Mesendoderm (in vitro differentiated cells): ENCODE measurements at places on chromosomes 16 and 17.

- DNase-seq, result no peak
- no peaks in the 10 kb centered on the region for H3K4me1 ChIP-seq
- no peak overlapping the region for H3K4me3 ChIP-seq
Measured at GRCh38 chr16:88423448-88423850, 29.6 kb upstream of the ZFPM1 start.

DNA sequence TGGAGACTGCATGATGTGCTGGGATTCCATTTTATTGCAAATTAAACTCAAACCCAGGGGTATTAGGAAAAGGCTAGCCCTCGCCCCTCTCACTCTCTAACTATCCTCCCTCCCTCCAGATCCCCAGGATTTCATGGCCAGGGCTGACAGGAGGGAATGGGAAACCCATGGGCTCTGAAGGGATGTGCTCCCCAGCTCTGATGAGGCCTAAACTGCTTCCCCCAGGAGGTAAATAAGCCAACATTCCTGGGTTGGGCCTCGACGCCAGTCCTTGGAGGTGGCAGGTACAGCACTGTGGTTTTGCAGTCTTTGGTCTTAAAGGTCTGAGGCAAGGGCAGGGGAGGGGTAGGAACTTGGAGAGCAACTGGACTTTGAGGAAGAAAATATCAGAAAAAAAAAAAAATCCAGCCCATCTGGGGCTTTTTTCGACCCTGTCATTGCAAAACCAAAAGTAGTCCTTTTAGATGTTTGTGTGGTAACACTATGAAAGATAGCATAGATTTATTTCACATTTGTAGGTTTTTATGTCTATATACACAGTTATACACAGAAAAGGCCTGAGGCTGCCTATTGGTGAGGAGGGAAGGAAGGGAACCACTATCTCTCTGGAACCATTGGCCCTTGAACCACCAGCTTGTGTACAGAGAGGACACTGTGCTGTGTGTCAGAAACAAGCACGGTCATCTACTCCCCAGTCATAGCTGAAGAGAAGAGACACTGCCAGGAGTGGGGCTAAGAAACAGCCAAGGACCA, 12.0 kb downstream of the C17orf113 start:
- H3K4me1 ChIP-seq, result no peaks in the 10 kb centered on the region
- no peak overlapping the region for H3K4me3 ChIP-seq
- no peak overlapping the region for H3K27ac ChIP-seq
- no peak for DNase-seq

GRCh38 chr17:37110746-37111145, 162.0 kb downstream of the AATF start:
- peaks cover 3% of the 10 kb centered on the region for H3K36me3 ChIP-seq
- no peak overlapping the region for H3K27ac ChIP-seq
- no peaks in the 10 kb centered on the region for H3K27me3 ChIP-seq

GRCh38 chr16:28859326-28859725, 4.3 kb upstream of the SH2B1 start:
- H3K36me3 ChIP-seq, result no peaks in the 10 kb centered on the region
- no peak overlapping the region for H3K4me3 ChIP-seq
- no peak for DNase-seq
- H3K27ac ChIP-seq, result no peak overlapping the region
- H3K4me1 ChIP-seq, result no peaks in the 10 kb centered on the region
- no peaks in the 10 kb centered on the region for H3K27me3 ChIP-seq

DNA sequence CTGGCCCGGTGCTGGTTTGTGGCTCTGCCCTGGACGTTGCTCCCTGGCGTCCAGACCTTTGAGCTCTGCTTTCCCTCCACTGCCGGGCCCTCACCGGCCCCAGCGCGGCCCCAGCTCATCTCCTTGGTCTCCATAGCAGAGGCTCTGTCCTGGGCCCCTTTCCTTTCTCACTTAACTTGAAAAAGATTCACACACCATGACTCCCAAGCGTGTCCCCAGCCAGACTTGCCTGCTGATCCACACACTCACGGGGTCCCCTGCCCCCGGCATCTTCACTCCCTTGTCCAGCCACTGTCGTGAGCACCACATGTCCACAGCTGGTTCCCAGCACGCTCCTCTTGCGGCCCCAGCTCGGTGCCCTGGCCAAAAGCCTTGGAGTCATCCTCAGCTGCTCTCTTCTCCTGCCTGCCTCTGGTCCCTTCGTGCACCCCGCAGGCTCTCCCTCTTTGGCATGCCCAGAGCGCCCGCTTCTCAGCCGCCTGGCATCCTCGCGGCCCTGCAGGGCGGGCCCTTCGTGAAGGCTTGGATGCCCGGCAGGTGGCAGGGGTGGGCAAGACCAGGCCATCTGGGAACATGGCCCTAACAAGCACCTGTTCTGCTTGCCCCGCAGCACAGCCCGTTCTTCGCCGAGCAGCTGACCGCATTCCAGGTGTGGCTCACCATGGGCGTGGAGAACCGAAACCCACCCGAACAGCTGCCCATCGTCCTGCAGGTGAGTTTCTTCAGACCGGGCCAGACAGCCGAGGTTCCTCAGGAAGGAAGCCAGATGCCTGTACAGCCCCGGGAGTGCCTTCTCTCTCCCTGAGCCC, 145.6 kb upstream of the CHMP6 start:
- H3K36me3 ChIP-seq, result peaks cover 2% of the 10 kb centered on the region
- DNase-seq, result no peak
- H3K27me3 ChIP-seq, result no peaks in the 10 kb centered on the region
- H3K4me3 ChIP-seq, result no peak overlapping the region
- H3K4me1 ChIP-seq, result no peaks in the 10 kb centered on the region

DNA sequence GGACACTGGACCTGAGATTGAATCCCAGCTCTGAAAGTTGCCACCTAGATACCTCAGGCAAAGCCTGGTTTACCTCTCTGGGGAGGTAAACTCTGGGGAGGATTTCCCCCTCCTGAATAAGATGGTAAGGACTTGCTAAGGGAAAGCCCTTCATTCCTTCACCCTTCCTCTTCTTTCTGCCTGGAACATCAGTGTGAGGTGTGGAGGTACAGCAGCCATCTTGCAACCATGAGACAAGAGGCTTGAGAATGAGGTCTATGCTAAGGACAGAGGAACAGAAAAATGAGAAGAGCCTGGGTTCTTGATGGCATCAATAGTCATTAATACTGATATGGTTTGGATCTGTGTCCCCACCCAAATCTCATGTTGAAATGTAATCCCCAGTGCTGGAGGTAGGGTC, 23.7 kb upstream of the ADCY9 start:
- no peak for DNase-seq
- H3K4me3 ChIP-seq, result no peak overlapping the region
- no peaks in the 10 kb centered on the region for H3K36me3 ChIP-seq
- no peaks in the 10 kb centered on the region for H3K4me1 ChIP-seq
- no peaks in the 10 kb centered on the region for H3K27me3 ChIP-seq

GRCh38 chr16:3842994-3843393, 37.5 kb downstream of the CREBBP start:
- H3K4me1 ChIP-seq, result peaks cover 1% of the 10 kb centered on the region
- no peak overlapping the region for H3K27ac ChIP-seq
- no peak for DNase-seq
- H3K4me3 ChIP-seq, result no peak overlapping the region

DNA sequence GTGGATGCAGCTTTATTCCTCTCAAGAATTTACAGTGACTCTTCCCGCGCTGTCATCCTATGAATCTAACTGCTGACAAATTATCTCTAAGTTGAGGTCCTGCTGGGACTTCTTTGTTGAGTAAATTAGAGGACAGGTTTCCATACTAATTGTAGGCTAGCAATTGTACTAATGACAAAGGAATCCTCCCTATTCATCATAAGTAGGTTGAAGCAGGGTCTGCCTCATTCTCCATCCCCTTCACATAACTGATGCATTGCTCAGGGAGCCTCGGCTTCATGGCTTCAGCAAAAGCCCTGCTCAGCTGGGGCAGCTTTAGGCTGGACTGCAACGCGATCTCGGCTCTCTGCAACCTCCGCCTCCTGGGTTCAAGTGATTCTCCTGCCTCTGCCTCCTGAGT, 83.1 kb upstream of the IRX6 start:
- no peak overlapping the region for H3K27ac ChIP-seq
- no peaks in the 10 kb centered on the region for H3K4me1 ChIP-seq
- H3K36me3 ChIP-seq, result no peaks in the 10 kb centered on the region
- H3K27me3 ChIP-seq, result no peaks in the 10 kb centered on the region
- DNase-seq, result peak; percentile 35
- no peak overlapping the region for H3K4me3 ChIP-seq

DNA sequence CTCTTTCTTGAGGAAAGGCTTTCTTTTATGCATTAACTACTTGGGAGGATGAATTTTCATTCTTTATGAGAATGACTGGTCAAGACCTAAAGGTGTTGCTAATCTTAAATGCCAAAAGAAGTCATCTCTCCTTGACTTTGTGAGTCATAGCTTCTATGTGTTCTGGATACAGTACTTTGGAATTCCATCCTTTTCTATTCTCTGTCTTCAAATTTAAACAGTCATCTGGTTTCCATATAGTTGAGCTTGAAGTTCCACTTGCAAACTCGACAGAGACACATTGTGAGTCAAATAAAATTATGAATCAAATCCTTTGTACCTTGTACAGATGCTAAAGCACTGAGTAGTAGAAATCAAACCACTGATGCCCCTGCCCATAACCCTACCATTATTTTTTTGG, 271.9 kb upstream of the PMFBP1 start:
- H3K27ac ChIP-seq, result no peak overlapping the region
- no peak overlapping the region for H3K4me3 ChIP-seq
- H3K27me3 ChIP-seq, result no peaks in the 10 kb centered on the region

DNA sequence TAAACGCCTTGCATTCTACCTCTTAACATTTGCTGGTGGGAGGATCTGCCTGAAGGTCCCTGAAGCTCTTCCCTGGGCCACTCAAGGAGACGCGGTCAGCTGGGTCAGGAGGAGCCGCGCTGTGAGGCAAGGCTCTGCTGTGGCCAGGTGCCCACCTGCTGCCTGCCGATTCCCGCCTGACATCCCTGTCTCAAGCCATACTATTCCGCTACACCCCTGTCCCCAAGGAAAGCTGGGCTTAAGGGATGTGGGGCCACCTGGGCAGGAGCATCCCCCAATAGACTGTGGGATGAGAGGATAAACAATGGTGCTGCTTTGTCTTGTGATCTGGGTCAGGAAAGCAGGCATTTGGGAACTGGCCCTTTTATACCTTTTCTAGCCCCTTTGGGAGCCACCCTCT, 5.1 kb downstream of the TPPP3 start:
- no peak for DNase-seq
- H3K4me3 ChIP-seq, result no peak overlapping the region
- H3K27ac ChIP-seq, result no peak overlapping the region
- no peaks in the 10 kb centered on the region for H3K36me3 ChIP-seq
- H3K4me1 ChIP-seq, result no peaks in the 10 kb centered on the region

- H3K27ac ChIP-seq, result no peak overlapping the region
- no peak for DNase-seq
- no peaks in the 10 kb centered on the region for H3K27me3 ChIP-seq
- H3K36me3 ChIP-seq, result no peaks in the 10 kb centered on the region
Measured at GRCh38 chr16:11473728-11474127, 113.0 kb downstream of the LITAF start.

- no peak overlapping the region for H3K4me3 ChIP-seq
- peak; percentile 71 for DNase-seq
- no peak overlapping the region for H3K27ac ChIP-seq
- H3K36me3 ChIP-seq, result no peaks in the 10 kb centered on the region
Measured at GRCh38 chr17:73646409-73647300, 2.4 kb upstream of the SDK2 start.

- H3K27ac ChIP-seq, result no peak overlapping the region
- no peaks in the 10 kb centered on the region for H3K36me3 ChIP-seq
- no peak overlapping the region for H3K4me3 ChIP-seq
- DNase-seq, result no peak
- no peaks in the 10 kb centered on the region for H3K4me1 ChIP-seq
Measured at GRCh38 chr16:22075043-22075757, 17.1 kb upstream of the VWA3A start.

GRCh38 chr17:67433248-67433924, 56.3 kb downstream of the PITPNC1 start:
- H3K4me3 ChIP-seq, result no peak overlapping the region
- DNase-seq, result peak; percentile 36
- no peaks in the 10 kb centered on the region for H3K4me1 ChIP-seq
- no peaks in the 10 kb centered on the region for H3K36me3 ChIP-seq

DNA sequence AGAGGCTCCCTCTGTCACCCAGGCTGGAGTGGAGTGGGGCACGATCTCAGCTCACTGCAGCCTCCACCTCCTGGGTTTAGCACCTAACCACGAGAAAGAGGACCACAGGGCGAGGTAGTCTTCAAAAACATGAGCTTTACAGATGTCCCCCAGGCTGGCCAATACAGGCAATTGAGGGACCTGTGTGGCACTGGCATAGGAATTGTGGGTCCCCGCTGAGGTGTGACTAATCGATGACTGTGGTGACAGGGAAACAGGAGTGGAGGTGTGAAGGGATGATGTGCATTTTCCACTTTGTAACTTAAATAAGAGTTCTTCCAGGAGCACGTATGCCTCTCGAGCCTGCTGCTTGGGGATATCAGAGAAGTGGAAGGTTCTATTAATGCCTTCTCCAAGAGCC, 12.6 kb upstream of the ARHGAP17 start:
- peaks cover 4% of the 10 kb centered on the region for H3K4me1 ChIP-seq
- H3K36me3 ChIP-seq, result no peaks in the 10 kb centered on the region
- no peak overlapping the region for H3K4me3 ChIP-seq
- H3K27me3 ChIP-seq, result no peaks in the 10 kb centered on the region
- no peak for DNase-seq
- no peak overlapping the region for H3K27ac ChIP-seq

- H3K27me3 ChIP-seq, result no peaks in the 10 kb centered on the region
- H3K36me3 ChIP-seq, result no peaks in the 10 kb centered on the region
- no peak for DNase-seq
- H3K27ac ChIP-seq, result no peak overlapping the region
- H3K4me1 ChIP-seq, result no peaks in the 10 kb centered on the region
Measured at GRCh38 chr17:30199600-30199999, 35.9 kb downstream of the SLC6A4 start.

- no peak overlapping the region for H3K4me3 ChIP-seq
- no peak overlapping the region for H3K27ac ChIP-seq
- no peaks in the 10 kb centered on the region for H3K36me3 ChIP-seq
- DNase-seq, result peak; percentile 81
Measured at GRCh38 chr17:5249615-5250014, 15.0 kb upstream of the SCIMP start.

- H3K27ac ChIP-seq, result no peak overlapping the region
- DNase-seq, result no peak
- no peak overlapping the region for H3K4me3 ChIP-seq
- peaks cover 7% of the 10 kb centered on the region for H3K27me3 ChIP-seq
- H3K4me1 ChIP-seq, result peaks cover 2% of the 10 kb centered on the region
- H3K36me3 ChIP-seq, result no peaks in the 10 kb centered on the region
Measured at GRCh38 chr17:27919079-27919478, 25.9 kb upstream of the LYRM9 start.

DNA sequence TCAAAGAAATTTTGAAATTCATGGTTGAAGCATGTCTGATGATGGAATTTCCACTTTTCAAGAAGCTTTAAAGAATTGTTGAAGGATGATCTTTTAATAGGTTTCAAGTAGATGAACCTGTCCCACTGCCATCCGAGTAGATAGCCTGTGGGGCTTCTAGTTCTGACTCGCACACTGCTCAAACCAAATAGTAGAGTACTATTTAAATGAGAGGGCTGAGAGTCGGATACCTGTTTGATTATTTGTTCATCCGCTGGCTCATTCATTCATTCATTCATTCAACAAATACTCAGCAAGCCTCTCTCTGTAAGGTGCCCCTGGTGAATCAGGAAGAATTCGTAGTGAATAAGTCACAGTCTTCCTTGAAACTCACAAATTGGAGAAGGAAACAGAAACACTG, 108.2 kb upstream of the IRX5 start:
- H3K4me3 ChIP-seq, result no peak overlapping the region
- no peaks in the 10 kb centered on the region for H3K36me3 ChIP-seq
- no peaks in the 10 kb centered on the region for H3K27me3 ChIP-seq
- no peak for DNase-seq

GRCh38 chr16:75584108-75584507, 17.9 kb downstream of the GABARAPL2 start:
- no peak for DNase-seq
- no peak overlapping the region for H3K4me3 ChIP-seq
- no peak overlapping the region for H3K27ac ChIP-seq
- H3K27me3 ChIP-seq, result no peaks in the 10 kb centered on the region
- no peaks in the 10 kb centered on the region for H3K36me3 ChIP-seq
